Umbilical cord (tissue), 2 donors: ENCODE measurements at places on chromosomes 4 and X.

DNA sequence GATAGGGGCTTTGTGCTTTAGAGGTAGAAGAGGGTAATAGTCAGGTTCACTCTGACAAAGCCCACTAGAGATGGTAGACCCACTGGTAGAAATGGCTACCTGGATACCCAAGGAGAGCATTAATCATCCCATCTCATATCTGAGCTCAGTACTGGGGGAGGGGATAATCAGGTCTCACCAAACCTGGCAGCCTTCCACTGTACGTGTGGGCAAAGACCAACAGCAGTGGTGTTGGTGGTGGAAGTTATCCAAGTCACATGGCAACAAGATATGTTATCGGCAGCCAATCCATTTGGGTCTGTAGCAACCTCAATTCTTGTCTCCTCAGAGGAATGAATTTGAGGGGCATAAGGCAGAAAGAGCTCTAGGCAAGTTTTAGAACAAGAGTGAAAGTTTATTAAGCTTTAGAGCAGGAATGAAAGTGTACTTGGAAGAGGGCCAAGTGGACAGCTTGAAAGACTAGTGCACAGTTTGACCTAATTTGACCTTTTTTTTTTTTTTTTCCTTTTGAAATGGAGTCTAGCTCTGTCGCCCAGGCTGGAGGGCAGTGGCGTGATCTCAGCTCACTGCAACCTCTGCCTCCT lies 67.0 kb upstream of the CXCL13 start:
- no peak for DNase-seq

DNA sequence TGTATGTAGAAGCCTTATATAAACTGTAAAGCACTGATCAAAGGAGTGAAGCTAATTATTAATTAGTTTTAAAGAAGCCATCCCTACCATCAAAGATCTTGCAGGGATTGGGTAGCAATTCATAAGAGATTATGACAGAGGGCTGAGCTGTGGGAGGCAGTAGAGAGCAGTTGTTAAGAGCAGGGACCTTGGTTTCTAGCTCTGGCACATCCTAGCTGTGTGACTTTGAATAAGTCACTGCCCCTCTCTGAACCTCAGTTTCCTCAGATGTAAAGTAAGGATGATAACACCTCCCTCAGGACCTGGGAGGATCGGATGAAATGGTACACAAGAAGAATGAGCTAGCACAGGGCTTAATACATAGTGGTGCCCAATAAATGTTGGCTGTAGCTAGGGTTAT lies 45.4 kb downstream of the APLN start:
- no peak for DNase-seq

DNA sequence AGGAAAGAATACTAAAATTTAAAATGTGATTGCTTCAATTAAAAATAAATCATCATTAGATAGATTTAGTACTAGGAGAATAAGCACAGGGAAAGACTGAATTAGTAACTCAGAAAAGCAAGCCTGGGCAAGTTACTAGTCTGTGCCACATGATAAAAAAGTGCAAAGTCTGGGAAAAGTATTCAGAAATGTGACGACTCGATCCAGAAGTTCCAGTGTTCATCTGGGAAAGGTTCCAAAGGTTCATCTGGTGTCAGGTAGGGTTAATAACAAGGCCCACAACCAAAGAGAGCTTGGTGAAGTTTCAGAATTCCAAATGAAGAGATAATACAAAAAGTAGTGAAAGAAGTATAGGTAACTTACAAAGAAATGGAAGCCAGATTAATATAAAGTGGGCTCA lies 78.3 kb upstream of the ARSJ start:
- no peak for DNase-seq

- peak; percentile 90 for DNase-seq
These were observed 25.8 kb downstream of the ZNF630 start for GRCh38 chrX:48045410-48046311.

DNA sequence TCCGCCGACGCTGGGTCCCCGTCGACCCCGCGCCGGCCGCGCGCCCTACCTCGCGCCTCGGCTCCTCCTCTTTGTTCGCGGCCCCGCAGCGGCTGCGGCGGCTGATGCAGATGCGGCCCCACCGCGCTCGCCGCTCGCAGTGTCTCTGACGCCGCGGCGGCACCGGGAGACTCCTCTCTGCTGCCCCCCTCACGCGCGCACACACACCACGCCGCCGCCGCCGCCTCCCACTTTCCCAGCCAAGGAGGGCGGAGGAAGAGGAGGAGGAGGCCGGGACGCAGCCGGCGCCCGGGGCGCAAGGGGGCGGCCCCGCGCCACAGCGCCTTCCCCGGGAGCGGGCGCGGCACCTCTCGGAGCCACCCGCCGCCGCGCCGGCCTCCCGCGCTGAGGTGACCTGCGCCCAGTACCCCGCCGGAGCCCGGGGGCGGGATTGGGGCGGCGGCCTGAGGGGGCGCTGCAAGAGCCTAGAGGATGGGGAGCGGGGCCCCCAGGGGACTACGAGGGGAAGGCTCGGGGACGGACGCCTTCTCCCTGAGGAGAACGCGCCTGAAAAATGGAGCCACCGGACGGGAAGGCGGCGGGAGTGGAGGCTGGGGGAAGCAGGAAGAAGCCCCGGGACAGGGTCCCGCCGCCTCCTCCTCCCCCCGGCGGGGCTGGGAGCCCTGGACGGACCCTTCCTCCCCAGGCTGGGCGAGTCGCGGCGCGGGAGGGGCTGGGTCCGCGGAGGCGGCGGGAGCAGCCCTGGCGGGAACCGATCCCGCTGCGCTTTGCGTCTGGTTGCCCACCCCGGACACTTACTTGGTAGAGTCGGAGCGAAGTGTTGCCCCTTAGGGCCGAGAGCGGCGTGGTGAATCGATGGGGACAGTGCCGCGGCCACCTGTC lies at the start of gene SH3RF1:
TSS of gene SH3RF1 (minus strand) at position 147 of the 882 bp plus-strand sequence. CDS start 1,744 bp downstream, outside the sequence.
- DNase-seq, result peak; percentile 96

GRCh38 chr4:82618103-82618720 lies 56.4 kb upstream of the TMEM150C start:
- peak; percentile 7 for DNase-seq

GRCh38 chr4:10944321-10944720 lies 259.8 kb upstream of the CLNK start:
- no peak for DNase-seq

DNA sequence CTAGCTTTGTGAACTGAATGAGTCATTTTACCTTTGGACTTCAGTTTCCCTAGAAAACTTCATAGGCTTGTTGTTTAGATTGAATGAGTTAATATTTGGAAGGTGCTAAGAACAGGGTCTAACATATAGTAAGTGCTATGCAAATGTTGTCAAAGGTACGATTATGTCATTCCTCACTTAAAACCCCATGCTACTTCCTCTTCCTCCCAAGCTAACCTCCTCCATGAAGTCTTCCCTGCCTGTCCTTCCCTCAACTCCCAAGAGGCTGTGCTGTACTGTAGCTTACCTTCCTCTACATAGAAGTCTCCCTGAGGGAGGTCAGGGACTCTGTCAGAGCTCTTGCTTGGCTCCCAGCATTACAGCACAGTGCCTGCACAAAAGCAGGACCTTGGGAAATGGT lies 103.4 kb upstream of the PJA1 start:
- no peak for DNase-seq

DNA sequence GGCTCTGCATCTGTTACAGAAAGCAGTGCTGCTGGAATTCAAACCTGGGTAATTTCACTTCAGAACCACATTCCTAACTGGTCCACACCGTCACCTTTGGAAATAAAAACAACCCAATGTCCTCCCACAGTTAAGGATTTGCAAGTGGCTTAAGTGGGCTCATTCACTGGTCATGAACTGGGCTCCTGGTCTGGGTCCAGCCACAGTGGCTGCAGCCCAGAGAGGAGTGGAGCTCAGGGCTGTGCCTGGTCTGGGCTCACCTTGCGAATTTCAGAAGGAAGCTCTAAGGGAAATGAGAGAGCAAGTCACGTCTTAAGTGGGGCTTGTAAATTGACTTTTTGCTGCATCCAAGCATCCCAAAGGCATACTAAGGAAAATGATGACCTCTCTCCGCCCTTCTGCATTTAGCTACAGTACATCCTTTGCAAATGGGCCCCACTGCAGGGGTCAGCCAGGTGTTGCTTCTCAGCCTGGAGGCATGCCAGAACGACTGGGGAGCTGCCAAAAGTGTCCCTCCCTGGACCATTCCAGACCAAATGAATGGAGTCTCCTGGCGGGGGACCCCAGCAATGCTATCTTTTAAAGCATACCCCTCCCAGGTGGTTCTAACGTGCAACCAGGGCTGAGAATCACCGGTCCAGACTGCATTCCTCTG lies 25.6 kb upstream of the CRMP1 start:
- DNase-seq, result no peak

GRCh38 chrX:149518236-149518635 lies 13.1 kb upstream of the IDS start:
- DNase-seq, result no peak

GRCh38 chr4:41102414-41103092 lies 111.8 kb downstream of the APBB2 start:
- DNase-seq, result no peak

- no peak for DNase-seq
These were observed 43.6 kb downstream of the TIGD4 start for GRCh38 chr4:152735906-152736305.

- no peak for DNase-seq
These were observed 8.8 kb upstream of the LRRC66 start for GRCh38 chr4:52028970-52029369.

GRCh38 chr4:159787901-159788300 lies 685.0 kb downstream of the RAPGEF2 start:
- no peak for DNase-seq

DNA sequence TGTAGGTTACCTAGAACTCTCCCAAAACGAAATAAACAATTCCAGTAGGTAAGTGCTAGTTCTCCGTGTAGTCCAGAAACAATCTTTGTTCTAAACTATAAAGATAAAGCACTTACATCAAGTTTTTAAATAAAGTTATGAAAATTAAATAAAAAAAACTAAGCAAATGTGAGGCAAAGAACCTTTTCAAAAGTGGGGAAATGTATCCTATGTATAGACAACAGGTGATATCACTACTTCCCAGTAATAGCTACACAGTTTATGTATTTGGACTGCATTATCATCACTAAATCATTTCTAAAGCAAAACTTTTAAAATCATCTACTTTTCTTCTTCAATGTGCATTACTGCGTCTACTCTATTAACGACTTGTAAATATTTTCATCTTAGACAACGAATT lies 2.0 kb downstream of the YTHDC1 start:
- DNase-seq, result no peak

GRCh38 chrX:103376118-103376978 lies at the start of gene BEX3:
Gene BEX3 (plus strand): TSS chrX:103376538. CDS start chrX:103377522, 984 bp downstream.
- peak; percentile 58 for DNase-seq

- no peak for DNase-seq
These were observed 6.2 kb upstream of the RTL3 start for GRCh38 chrX:78665342-78665741.

DNA sequence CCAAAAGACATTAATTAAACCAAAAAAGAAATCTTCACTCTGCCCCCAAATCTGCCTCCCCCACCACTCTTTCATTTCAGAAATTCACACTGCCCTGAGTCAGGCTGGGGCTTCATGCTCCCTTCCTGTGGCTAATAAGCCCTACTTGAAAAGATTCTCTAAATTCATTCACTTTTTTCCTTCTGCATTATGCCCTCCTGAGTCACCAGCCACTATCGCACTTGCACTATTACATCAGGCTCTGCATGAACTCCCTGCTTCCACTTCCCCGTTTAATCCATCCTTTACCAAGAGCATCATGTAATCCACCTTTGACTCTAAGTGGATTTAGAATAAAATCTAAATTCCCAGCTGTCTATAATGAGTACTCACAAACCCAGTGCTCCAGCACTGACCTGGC lies 295.4 kb upstream of the KLF3 start:
- DNase-seq, result peak; percentile 24

DNA sequence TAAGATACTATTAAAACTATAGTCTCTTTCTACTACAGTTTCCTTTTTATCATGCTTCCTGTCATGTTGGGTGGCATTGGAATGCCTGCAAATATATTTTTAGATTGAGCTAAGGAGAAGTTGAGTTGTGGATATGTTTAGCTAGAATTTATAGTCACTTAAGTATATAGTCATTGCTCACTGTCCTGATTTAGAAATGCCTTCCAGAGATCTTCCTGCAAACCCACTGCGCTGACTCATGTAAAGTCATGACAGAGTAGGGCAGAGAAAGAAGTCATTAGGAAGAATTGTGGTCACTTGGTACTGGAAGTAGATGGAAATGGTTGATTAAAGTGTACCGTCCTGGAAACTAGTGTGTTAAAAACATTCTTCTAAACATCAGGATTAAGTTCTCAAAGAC lies 490.3 kb upstream of the PABPC4L start:
- no peak for DNase-seq

DNA sequence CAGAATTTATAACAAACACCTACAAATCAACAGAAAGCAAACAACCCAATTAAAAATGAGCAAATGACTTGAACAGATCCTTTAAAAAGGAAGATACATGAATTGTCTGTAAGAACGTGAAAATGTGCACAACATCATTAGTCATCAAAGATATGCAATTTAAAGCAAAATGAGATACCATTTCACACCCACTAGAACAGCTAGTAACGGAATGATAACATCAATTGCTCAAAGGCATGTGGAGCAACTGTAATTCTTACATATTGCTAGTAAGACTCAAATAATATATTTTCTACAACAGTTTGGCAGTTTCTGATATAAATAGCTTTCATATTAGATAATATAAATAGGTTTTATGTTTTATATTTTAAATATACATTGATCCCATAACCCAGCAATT lies 82.5 kb downstream of the LCORL start:
- peak; percentile 3 for DNase-seq

DNA sequence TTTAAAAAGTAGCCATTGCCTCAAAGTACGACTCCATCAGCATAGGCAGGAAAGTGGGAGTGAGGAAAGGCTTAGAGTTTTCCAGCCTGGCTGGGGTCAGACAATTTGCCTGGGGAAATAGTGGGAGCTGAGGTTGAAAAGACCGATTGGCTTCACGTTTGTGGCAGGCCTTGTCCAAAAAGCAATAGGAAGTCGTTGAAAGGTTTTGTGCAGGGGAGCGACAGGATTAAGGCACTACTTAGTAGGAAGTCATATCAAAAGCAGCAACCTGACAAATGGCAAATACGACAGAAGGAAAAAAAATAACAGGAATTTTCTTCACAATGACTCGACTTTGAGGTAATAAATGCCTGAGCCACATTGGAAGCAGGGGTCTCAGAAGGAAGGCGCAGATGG lies 691 bp upstream of the EREG start:
- no peak for DNase-seq

DNA sequence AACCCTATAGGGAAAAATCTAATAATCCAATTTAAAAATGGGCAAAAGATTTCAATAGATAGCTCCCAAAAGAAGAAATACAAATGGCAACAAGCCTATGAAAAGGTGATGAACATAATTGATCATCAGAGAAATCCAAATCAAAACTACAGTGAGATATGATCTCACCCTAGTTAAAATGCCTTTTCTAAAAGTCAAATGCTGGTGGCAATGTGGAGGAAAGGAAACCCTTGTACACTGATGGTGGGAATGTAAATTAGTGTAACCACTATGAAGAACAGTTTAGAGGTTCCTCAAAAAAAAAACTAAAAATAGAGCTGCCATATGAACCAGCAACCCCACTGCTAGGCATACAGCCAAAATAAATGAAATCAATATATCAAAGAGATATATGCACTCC lies 44.5 kb downstream of the STPG2 start:
- DNase-seq, result no peak

DNA sequence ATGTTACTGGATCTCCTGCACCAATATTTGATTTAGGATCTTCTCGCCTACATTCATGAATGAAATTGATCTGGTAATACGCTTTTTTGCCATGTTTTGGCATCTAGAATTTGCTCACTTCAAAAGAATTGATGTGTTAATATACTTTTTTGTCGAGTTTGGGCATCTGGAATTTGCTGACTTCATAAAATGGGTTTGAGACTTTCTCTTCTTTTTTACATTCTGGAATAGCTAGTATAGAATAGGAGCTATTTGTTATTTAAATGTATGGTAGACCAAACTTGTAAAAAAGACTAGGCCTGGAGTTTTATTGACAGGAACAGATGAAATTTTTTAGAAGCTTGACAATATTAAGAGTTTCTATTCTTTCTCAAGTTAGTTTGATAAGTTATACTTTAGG lies 404.9 kb upstream of the TENM3 start:
- no peak for DNase-seq
